ENCODE measurements at places on chromosomes 11 and 22. TPM values are rescaled to one million over a fixed set of nuclear protein-coding genes. Genes with fewer than 3 reads are reported as not detected.

Gene CRYAB
- 175 TPM for total RNA-seq

Gene BLID
- not detected for total RNA-seq

Gene OR51B5
- not detected for total RNA-seq

Gene CCDC117
- total RNA-seq, result 46.4 TPM

Gene CNTN5
- not detected for total RNA-seq

Gene APOBEC3B
- total RNA-seq, result 6.4 TPM

Gene PHOX2A
- not detected for total RNA-seq

Gene CCDC87
- 0.37 TPM for total RNA-seq

Gene ASCL2
- not detected for total RNA-seq

Gene CDCA5
- 71.2 TPM for total RNA-seq

Gene PPP2R5B
- total RNA-seq, result 20.5 TPM

Gene MCHR1
- total RNA-seq, result not detected

Gene PLA2G3
- total RNA-seq, result 4.9 TPM

Gene SMTNL1
- total RNA-seq, result not detected

Gene ZNF280B
- 0.49 TPM for total RNA-seq

Gene BIRC3
- total RNA-seq, result 0.07 TPM

Gene TOMT
- not detected for total RNA-seq

Gene CD3G
- total RNA-seq, result not detected

Gene AGBL2
- not detected for total RNA-seq

Gene TMEM86A
- 0.34 TPM for total RNA-seq

Gene SEPTIN3
- 1.2 TPM for total RNA-seq

Gene TSPAN18
- 13.3 TPM for total RNA-seq

Gene ZNF408
- total RNA-seq, result 12.7 TPM
